ENCODE measurements at places on chromosomes 7 and 10. TPM values are rescaled to one million over a fixed set of nuclear protein-coding genes. Genes with fewer than 3 reads are reported as not detected.

The UNCX gene
- total RNA-seq = not detected

The NME8 gene
- not detected for total RNA-seq

The ANKRD26 gene
- total RNA-seq = 8.1 TPM

The HOXA9 gene
- not detected for total RNA-seq

The VPS50 gene
- total RNA-seq = 15.2 TPM

The TUBGCP2 gene
- total RNA-seq = 36.6 TPM

The GRIFIN gene
- not detected for total RNA-seq

The CFAP70 gene
- total RNA-seq = 1.5 TPM

The NKX6-2 gene
- not detected for total RNA-seq

The TMEM130 gene
- 0.27 TPM for total RNA-seq

The ZNF33B gene
- 10.2 TPM for total RNA-seq

The TDRD1 gene
- 0.77 TPM for total RNA-seq

The TMEM140 gene
- total RNA-seq = 10.0 TPM

The TWIST1 gene
- 3.2 TPM for total RNA-seq

The ITGA8 gene
- 2.7 TPM for total RNA-seq

The ARHGAP22 gene
- 4.7 TPM for total RNA-seq

The SLC26A3 gene
- total RNA-seq = not detected

The ATOH7 gene
- not detected for total RNA-seq

The TFR2 gene
- total RNA-seq = 0.29 TPM

The FOXI2 gene
- 0.29 TPM for total RNA-seq

The FKBP14 gene
- total RNA-seq = 17.6 TPM

The CPN1 gene
- not detected for total RNA-seq

The NKX2-3 gene
- total RNA-seq = not detected

The PLEKHS1 gene
- not detected for total RNA-seq

The FXYD4 gene
- not detected for total RNA-seq

The NODAL gene
- total RNA-seq = not detected

The BLVRA gene
- total RNA-seq = 51.9 TPM

The ZNF736 gene
- total RNA-seq = 5.5 TPM

The GIMAP2 gene
- total RNA-seq = 7.0 TPM

The CADPS2 gene
- 11.5 TPM for total RNA-seq

The AKR1C8 gene
- not detected for total RNA-seq

The EVX1 gene
- not detected for total RNA-seq

The HEPACAM2 gene
- not detected for total RNA-seq

The LRGUK gene
- 0.12 TPM for total RNA-seq

The TEX36 gene
- not detected for total RNA-seq

The CCT6A gene
- 61.9 TPM for total RNA-seq

The TMEM213 gene
- total RNA-seq = not detected

The DYNC1I1 gene
- 23.6 TPM for total RNA-seq

The SPDYE11 gene
- not detected for total RNA-seq

All from left cardiac atrium (tissue), 4 donors.